GM06990 (cell line): ENCODE measurements at places on chromosomes 12 and 14.
A peak's percentile ranks its signal among the peaks of the same experiment; 100 is the strongest.

DNA sequence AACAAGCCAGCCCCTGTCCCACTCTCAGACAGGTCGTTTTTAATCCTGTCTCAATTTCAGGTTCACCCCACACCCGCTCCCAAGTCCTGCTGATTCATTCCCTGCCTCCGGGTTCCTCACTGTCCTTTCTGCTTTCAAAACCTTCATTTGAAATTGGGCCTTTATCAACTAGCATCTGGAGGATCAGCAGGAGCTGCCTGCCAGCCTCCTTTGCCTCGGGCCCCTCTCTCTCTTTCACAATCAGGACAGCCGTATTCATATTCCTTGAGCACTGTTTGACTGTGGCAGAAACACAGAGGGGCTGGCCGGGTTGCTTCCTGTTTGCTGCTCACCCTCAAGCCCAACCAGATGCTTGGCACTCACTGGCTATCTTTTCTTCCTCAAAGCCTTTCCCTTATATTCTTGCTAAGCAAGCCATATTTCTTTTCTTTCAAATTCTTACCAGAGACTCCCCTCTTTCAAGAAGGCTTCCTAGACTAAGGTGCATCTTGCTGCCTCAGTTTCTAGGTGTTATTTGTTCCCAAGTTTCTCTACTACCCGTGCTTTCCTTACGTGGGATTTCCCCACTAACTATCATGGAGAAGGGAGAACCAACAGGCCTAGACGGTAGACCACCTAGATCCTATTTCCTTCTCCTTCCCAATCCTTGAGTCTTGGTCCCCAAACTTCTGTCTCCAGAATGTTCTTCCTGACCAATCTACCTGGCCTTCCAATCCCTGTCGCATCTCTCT lies 3.0 kb downstream of the GALNT6 start:
- no peak for DNase-seq

GRCh38 chr12:104834607-104835006 lies 123.5 kb downstream of the SLC41A2 start:
- no peak for DNase-seq

DNA sequence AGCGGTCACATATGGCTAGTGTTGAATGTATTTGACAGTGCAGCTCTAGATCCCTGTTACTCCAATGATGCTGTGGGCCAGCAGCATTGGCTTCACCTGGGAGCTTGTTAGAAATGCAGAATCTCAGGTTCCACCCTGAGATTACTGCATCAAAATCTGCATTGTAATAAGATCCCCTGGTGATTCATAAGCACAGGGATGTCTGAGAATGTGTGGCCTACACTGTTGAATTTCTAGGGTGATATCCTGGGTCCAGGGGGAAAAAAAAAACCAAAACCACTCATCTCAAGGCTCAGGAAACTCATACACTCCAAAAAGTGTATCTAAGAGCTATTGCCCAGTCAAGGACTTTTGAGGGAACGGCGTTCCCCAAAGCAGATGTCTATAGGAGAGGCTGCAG lies 196.8 kb downstream of the PPM1H start:
- DNase-seq, result no peak

GRCh38 chr14:63045234-63045611 lies at the start of gene KCNH5:
Gene KCNH5 (minus strand): TSS chr14:63045458. CDS start chr14:63045186, 272 bp downstream.
- DNase-seq, result peak; percentile 19

DNA sequence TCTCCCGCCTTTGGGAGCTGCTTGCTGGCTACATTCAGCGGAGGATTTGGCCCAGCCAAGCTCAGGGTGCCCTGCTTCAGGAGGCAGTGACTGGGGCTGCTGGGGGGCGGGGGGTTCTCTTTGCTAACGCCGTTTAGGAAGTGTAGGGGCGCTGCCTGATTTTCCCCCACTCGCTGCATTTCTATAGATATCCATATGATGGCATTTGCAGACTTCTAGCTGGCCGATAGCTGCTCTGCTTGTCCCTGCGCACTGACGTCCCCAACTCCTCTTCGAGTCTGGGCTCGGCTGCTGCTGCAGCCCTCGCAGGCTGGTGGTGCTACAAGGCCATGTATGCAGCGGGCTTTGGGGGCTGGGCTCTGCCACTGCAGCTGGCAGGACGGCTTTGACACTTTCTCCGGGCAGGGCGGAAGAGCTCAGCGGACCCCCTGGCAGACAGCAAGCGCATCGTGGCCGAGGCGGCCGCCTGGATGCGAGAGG lies 3.1 kb downstream of the LRFN5 start:
- no peak for DNase-seq

GRCh38 chr14:85535321-85535720 lies 5.4 kb downstream of the FLRT2 start:
- DNase-seq, result no peak
